ENCODE measurements at places on chromosomes 3 and 15. TPM values are rescaled to one million over a fixed set of nuclear protein-coding genes. Genes with fewer than 3 reads are reported as not detected.

- DNase-seq, result no peak
Observed at GRCh38 chr3:32049916-32050315, 56.5 kb upstream of the GPD1L start.

GRCh38 chr3:3799173-3800079, at the start of gene LRRN1:
TSS of gene LRRN1 (plus strand) at chr3:3799431. CDS start at chr3:3844642, 45,211 bp downstream.
- peak; percentile 94 for DNase-seq

GRCh38 chr3:12948891-12949711, 107.7 kb upstream of the RPL32 start:
- no peak for DNase-seq

- DNase-seq, result no peak
Observed at GRCh38 chr3:136952292-136952691, 5.5 kb upstream of the IL20RB start.

DNA sequence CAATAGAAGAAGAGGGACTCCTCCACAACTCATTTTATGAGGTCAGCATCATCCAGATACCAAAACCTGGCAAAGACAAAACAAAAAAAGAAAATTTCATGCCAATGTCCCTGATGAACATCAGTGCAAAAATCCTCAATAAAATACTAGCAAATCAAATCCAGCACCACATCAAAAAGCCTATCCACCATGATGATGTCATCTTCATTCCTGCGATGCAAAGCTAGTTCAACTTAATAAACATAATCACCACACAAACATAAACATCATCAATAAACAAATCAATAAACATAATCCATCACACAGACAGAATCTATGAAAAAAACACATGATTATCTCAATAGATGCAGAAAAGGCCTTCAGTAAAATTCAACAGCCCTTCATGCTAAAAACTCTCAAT, 342.1 kb downstream of the RSL24D1 start:
- no peak for DNase-seq

- DNase-seq, result no peak
Observed at GRCh38 chr15:94858449-94858848, 627.1 kb downstream of the MCTP2 start.

- DNase-seq, result no peak
Observed at GRCh38 chr3:147038481-147038880, 367.9 kb downstream of the ZIC4 start.

DNA sequence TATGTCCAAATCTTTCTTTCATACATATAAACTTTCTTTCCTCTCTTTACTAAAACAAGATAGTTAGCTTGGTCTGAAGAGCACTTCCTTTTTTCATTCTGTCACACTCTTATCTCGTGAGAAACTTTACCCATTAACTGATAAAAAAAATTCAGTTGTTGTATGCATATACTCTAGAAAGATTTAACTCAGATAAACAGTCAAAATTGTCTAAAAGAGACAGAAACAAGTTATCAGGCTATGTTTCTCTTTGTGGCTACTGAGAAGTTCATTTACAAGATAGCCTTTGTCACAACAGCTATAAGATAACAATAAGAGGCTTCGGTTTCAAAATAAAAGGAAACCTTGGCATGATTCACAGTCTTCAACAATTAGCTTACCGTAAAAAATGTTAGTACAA, 235.7 kb upstream of the ATP10A start:
- no peak for DNase-seq

DNA sequence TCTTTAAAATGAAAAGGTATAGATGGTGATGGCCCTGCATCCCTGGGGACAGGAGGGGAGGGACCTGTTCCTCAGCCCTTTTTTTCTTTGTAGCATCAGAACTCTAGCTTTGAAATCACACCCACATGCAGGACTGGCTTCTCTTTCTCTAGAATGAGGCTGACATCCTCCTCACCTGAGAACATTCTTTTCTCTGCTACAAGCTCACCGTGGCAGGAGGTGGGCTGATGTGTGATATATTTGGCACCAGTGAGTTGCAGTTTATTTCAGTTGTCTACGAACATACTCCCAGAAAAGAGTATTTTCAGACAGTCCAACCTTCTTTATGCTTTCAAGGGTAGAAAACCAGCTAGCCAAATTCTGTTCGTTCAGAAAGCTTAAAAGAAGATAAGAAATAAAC, 43.6 kb upstream of the RARB start:
- DNase-seq, result no peak

GRCh38 chr3:194756460-194756779, 70.7 kb downstream of the FAM43A start:
- DNase-seq, result no peak

GRCh38 chr15:39215015-39215414, 365.9 kb upstream of the THBS1 start:
- no peak for DNase-seq

The MNS1 gene
- total RNA-seq, result 4.3 TPM

The RHOV gene
- 3.9 TPM for total RNA-seq

The STAB1 gene
- 0.90 TPM for total RNA-seq

The ADCY5 gene
- total RNA-seq, result 6.1 TPM

The GOLGA8S gene
- total RNA-seq, result 0.07 TPM

The AP3B2 gene
- 9.8 TPM for total RNA-seq

The TMEM42 gene
- total RNA-seq, result 12.2 TPM

Measured in H9 (cell line).